Activated naive CD4-positive, alpha-beta T cell (primary cell): ENCODE measurements at places on chromosomes 1 and 21.
A peak's percentile ranks its signal among the peaks of the same experiment; 100 is the strongest.

DNA sequence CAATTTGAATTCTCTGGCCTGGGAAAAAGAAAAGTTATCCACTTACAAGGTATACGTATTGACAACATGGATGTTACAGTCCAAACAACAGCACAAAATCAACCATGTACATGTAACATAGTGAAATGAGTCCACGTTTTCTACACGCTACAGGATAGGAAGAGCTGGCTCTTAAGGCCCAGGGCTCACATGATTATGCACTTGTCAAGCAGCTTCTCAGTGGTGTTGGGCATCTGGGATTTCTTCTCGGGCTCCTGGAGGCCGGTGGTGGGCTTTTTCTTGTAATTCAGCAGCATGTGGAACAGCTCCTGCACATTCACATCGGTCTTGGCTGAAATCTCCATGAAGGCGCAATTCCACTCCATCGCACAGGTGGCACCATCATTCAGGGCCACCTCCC, 4.0 kb downstream of the DIRAS3 start:
- no peak for DNase-seq

DNA sequence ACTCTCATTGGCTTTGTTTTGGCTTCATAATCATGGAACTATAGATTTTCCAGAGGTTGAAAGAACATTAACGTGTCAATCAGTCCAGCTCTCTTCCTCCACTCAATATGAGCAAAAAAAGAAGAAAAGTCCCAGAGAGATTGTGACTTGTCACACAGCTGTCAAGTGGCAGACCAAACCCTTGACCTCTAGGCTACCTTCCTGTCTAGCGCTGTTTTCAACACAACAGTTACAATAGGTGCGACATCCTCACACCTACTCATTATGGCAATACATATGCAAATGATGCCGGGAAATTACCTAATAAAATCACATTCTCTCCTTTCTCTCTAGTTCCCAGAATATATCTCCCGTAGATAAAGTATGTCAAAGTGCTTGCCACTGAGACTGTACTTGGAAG, 1.1 kb downstream of the WARS2 start:
- DNase-seq: no peak

DNA sequence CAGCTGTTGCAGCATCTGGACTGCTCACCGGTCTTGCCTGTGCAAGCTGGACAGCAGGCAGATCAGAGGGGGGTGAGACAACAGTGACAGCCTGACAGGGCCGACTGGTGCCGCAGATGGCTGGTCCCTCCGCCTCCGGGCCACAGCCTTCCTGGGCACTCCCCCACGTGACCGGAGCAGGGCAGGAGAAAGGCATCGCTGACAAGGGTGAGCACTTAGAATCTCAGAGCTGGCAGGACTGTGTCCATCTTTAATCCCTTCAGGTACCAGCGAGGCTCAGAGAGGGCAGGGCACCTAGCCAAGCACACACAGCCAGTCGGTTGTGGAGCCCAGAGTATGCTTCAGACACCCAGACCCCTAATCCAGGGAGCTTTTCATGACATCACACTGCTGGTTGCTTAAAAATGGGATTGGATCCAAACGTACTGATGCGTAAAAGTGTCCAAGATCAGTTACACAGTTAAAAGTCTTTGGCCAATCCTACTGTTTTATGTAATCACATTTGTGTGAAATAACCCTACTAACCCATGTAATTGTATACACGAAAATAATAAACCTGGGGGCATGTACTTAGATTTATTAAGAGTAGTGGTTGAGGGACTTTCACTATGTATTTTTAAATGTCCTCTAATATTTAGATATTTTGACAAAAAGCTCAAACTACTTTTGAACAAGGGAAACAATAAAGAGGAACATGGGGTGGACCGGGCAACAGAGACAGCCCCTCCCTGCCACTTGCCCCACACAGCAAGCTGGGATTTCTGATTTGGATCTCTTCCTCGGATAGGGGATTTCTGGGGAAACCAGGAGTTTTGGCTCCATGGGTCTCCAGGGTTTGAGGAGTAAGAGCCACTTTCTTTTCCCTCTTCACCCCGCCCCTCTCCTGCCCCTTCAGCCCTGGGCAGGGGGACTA, 758 bp upstream of the CNTN2 start:
- no peak for DNase-seq

DNA sequence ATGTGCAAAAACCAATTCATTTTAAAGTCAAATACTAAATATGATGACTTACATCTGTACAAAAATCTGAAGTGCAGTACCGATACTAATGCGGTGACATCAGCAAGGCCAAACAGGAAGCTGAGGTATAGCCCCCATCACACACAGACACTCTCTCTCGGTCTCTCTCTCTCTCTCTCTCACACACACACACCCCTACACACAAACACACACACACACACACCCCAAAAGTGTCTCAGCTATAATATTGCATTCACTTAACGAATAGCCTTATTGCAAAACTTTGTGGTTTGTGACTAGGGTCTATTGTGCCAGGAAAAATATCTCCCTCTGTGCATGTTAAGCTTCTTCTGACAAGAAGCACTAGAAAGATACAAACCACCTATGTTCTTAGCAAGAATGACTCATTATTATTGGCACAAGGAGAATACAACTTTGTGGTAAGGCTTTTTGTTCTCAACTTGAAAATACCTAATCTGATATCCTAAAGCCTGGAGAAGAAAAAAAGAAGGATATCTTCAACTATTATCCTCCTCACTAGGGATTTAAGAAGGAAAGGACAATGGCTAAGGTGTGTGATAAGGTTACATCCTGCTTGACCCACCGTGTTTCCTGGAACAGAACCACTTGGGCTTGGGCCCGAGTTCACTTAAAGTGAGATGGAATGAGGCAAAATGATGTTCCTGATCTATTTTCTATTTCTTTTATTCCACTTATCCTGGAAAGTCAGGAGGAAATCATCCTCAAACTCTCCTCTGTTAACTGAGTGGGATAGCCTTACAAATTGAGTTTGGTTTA, 107.1 kb downstream of the NIBAN1 start:
- peak; percentile 1 for DNase-seq

GRCh38 chr1:226325178-226325577, 16.2 kb upstream of the LIN9 start:
- no peak for DNase-seq

DNA sequence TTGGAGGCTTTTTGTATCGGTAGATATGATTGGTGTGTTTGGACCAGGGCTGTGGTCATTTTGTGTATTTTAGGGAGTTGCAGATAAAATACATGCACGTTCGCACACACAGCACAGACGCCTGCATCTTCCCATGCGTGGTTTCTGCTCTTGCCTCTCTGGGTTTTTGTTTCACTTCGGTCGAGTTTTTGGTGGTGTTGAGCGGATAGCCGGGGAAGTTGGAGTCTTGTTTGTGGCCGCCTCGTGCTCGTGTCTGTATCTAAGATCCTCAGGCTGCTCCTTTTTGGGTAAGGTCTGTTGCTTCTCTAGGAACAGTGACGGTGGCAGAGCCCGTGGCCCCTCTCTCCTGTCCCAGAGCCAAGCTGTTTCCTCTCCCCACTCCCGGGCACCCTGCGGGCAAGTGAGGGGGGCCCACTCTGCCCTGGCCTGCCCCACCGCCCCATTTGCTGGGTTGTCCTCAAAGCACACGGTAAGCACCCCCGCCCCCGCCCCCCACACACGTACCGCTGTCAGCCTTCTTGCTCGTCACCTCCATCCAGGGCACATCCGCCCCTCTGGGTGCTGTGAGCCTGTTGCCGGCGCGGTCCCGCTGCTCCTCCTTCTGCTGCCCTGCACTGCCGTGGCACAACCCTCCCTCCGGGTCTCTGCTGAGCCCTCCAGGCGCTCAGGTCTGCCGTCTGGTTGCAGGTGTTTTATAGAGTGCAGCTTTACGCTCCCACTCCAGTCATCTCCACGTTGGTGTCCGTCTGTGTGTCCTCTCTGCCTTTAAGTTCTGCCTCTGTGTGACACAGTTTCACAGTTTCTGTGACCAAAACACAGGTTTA, 51.9 kb downstream of the AGPAT3 start:
- DNase-seq: peak; percentile 62

DNA sequence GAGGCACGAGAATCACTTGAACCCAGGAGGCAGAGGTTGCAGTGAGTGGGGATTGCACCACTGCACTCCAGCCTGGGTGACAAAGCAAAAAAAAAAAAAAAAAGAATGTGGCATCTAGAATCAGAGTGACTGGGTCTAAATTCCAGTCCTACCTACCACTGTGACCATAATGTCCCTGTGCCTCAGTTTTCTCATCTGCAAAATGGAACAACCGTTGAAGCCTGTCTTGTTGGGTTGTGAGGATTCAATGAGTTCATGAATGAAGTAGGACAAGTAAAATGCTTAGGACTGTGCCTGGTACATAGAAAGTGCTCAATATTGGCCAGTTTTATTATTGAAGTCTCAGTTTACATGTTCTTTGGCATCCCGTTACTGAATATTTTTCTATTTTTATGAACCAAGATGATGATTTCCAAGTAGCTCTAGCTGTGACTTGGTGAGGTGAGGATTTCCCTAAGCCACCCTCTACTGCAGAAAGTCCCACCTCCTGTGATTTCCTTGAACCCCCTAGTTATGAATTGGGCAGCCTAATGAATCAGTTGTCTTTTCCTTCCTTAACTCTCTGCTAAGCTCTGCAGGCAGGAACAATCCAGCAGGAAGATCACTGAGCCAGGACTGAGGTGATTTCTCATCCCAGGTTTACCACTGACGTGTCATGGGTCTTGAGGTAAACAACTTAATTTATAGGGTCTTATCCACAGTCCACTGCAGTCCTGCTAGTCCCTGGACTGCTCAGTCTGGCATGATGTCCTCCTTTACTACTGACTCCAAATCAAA, 18.9 kb upstream of the MEAF6 start:
- DNase-seq: no peak

GRCh38 chr1:69492286-69492685, 75.4 kb upstream of the LRRC7 start:
- DNase-seq: no peak

DNA sequence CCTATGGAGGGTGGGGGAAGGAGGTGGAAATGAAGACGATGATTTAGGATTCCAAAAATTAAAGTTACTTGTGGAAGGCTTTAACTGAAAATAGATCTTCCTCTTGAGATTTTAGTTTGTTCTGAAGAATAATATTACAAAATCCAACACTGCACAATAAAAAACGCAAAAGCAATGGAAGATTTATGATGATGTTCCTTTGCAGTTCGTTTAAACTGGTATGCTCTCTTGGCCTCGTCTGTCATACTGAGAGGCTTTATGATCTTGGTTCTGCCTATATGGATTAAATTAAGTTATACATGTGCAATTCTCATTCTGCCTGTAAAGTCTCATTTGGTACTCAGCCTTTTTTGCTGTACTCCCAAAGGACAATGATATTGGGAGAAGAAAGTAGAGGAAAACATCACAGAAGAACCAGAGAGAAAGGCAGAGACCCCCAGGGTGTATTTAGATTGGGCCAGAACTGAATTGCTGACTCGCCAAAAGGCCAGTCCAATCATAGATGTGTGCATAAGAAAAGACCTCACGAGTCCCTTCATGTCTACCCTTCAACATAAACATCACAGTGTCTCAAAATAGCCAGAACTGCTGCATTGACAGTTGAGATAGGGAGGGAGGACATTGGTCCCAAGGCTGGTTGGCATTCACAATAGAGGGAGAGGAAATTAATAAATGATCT, 188.6 kb downstream of the GREM2 start:
- no peak for DNase-seq

- no peak for DNase-seq
These were observed 100.9 kb downstream of the DDX20 start for GRCh38 chr1:111856411-111857185.

- no peak for DNase-seq
These were observed 17.0 kb downstream of the C1orf167 start for GRCh38 chr1:11778844-11779623.

DNA sequence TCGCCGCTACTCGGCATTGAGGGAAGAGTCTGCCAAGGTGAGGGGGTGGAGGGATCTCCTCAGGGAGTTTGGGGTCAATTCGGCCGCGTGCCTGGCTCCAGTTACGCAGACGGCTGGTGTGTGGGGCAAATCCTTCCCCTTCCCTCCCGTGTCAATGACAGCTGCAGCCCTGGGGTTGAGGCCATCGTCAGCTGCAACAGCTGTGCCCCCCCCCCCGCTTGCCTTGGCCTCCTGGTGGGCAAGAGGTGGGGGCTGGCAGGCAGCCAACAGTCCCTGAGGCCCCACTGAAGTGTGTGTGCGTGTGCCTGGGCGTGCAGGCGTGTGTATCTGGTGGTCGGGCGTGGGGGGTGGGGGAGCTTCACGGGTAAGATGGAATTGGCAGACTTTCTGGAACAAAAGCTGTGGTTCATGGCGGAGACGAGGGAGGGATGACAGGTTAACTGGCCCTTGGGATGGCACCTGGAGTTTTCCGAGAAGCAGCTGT, 25.6 kb downstream of the PPFIA4 start:
- DNase-seq: no peak

DNA sequence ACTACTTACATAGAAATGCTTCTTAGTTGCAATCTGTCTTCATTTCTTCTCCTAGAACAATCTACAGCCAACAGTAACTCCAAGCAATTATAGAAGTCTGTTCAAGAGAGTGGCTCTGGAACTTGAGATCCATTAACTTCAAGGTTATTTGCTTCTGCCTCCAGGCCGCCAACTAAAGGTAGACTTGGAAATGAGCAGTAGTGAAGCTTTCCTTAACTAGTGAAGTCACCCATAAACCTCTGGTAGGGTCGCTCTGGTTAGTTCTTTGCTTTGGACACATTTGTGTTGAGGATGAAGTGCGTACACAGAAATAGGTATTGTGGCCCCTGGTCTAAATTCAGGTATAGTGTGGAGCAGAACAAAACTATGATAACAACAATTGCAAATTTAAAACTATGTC, 809.9 kb upstream of the RGS18 start:
- DNase-seq: no peak

DNA sequence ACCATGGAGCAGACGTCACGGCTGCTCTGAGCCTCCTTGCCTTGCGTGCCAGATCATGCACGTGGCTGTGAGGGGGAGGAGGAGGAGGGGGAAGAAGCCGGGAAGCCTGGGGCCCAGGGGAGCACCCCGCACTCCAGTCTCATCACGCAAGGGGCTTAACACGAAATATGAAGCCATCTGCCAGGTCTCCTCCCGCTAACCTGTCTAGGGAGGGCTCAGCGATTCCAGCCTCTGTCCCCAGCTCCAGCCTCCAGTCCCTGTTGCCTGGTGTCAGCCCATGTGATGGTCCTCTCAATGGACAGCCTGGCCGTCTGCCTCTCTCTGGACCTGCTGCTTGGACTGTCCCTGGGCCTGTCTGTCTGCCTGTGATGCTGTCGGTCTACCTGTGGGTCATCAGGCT, 22.5 kb upstream of the C1QA start:
- DNase-seq: no peak

- DNase-seq: no peak
These were observed 435.4 kb downstream of the PTPRU start for GRCh38 chr1:29671446-29672356.
